ENCODE measurements at places on chromosomes 1 and 21.

- DNase-seq = no peak
These were observed 30.0 kb downstream of the SLC27A3 start for GRCh38 chr1:153805042-153805745.

DNA sequence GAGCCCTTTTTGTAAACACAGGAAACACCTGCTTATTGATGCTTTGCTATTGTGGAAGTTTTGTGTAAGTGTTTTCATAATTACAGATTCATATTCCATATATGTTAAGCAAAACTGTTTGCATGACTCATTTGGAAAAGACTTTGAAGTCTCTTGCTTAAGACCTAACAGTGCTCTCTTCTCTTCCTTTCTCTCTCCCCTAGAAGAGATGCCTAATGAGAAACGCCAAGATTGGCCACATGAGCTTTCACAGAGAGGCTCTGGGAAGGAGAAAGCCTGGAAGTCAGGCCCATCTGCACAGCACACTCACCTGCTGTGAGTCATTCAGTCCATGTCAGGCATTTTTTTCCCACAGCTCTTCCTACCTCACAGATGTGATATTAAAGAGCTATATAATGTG lies 101.6 kb upstream of the PALMD start:
- DNase-seq = no peak

DNA sequence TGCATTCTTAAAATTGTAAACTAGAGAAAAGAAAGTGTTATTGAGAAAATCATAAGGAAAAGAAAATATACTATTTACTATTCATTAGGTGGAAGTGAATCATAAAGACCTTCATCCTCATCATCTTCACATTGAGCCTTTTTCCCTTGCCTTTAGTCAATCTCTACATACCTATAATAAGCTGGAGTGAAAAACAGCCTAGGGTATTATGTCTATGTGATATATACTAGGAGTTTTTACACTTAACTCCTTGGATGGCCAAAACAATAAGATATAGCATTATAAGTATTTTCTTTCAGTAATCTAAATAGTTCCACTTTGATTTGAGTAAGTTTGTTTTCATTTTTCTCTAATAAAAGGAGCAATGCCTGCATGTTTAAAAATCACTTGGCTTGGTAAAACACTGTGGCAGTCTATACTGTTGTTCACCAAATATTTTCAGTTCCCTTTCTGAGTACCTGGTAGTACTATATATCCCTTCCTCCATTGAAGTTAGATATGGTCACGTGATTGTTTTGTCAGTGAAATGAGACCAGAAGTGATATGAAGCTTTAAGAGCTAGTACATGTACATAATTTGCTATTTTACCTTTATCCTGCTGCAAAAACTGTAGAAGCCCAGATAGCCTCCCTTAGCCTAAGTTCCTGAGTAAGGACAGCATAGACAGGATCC lies 78.3 kb downstream of the CLEC20A start:
- no peak for DNase-seq

- DNase-seq = no peak
These were observed 23.5 kb downstream of the SOD1 start for GRCh38 chr21:31683029-31683428.

DNA sequence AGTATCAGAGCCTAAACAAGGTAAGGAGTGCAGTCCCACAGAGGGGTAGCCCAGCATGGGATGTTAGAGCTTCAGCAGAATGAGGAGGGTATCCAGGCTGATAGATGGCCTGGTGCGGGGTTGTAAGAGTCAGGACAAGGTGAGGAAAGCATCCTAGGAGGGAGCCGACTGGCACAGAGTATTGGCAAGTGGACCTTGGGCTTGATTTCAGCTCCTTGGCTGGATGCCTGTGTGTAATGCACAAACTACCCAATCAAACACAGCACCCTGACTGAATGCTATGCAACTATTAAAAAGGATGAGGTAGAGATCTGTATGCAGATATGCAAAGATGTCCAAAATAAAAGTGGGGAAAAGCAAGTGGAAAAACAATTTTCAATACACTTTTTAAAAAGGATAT lies 18.0 kb downstream of the DENND2C start:
- no peak for DNase-seq

- peak; percentile 14 for DNase-seq
These were observed 46.8 kb upstream of the ZC3H11B start for GRCh38 chr1:219659684-219660083.

GRCh38 chr1:93506126-93506525 lies 58.2 kb downstream of the FNBP1L start:
- no peak for DNase-seq

DNA sequence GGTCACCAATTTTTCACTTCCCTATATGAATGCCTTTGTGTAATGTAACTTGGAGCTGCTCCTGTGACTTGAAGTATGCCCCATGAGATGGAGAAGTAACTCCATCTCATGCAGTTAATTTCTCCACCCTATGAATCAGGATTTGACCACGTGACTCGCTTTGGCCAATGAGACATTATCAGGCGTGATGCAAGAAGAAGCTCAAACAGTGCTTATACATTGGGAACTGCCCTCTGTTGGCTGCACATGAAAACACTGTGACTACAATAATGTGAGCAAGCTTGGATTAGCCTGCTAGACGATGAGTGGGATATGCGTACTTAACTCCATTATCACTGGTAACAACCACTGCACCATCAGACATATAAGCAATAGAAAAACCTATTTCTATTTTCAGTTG lies 684.4 kb downstream of the PLA2G4A start:
- no peak for DNase-seq

GRCh38 chr1:114113411-114114184 lies 40.1 kb downstream of the SYT6 start:
- DNase-seq = peak; percentile 66

DNA sequence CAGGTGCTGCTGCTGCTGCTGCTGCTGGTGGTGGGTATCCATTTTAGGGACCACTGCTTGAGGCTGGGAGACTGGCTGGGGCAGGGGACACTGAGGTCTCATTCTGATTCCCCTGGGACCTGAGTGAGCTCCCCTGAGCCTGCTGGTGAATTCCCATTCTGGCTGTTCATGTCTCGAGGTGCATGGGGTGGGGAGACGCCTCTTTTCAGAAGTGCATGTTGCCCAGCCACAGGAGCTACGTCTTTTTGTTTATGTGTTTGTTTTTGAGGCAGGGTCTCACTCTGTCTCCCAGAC lies 133.4 kb downstream of the RHOU start:
- DNase-seq = no peak

DNA sequence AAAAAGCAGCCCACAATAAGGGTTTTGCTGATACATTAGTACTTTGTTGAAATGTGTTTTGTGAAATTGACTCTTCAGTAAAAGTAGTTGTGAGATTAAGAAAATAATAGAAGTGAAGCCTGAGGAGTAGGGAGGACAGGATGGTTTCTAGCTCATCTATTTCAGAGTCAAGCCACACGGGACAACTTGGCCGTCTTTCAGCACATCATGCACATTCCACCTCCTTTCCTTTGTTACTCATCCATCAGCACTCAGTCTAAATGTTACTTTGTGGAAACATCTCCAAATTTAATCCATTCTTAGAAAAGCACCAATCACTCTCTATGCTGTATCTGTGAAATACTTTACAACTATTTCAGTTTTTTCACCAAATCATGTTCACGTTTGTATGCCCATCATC lies 223.3 kb downstream of the FGGY start:
- DNase-seq = no peak

- no peak for DNase-seq
These were observed 30.2 kb downstream of the SLC22A15 start for GRCh38 chr1:116006486-116006964.

DNA sequence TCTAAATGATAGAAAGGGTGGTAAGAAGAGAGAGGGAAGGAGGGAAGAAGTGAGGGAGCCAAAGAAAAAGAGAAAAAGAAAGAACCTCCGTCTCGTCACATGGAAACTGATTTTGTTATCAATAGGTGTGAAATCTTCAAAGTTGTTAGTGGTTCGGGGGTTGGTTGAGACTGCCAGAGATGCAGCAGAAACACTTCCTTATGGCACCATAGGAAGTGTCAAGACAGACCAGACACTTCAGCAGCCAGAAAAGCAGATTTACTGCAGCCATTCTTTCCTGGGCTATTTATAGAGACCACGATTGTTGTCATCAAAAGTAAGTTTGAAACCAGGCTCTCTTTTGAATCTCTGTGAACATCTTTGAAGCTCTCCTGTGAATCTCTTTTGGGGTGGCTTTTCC lies 150.5 kb downstream of the PLPPR5 start:
- DNase-seq = no peak

GRCh38 chr1:82343381-82343780 lies 542.6 kb downstream of the ADGRL2 start:
- DNase-seq = no peak

- no peak for DNase-seq
These were observed 3.2 kb upstream of the PAQR7 start for GRCh38 chr1:25878690-25879089.

- no peak for DNase-seq
These were observed 58.1 kb downstream of the PTPN14 start for GRCh38 chr1:214493126-214493796.

DNA sequence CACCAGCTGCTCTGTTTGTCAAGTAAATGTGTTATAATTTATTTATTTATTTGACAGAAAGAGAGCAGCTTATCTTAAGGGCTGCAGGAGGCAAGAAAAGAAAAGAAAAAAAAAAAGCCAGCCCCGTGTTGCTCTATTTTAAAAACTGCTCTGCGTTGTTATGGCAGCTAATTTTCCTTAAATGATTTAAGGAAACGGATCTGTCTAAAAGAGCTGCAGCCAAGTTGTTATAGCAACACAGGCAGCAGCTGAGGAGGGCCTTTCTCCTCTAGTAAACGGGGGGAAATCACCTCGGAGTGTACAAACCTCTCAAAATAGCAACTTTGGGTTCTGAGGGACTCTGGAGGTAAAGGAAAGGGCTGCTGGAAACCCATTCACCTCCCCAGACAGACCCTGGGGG lies 149.2 kb downstream of the BEND5 start:
- no peak for DNase-seq

GRCh38 chr21:44539991-44540666 lies at the start of gene KRTAP10-1:
TSS of gene KRTAP10-1 (minus strand) at chr21:44540195. CDS start at chr21:44540150, 45 bp downstream.
- no peak for DNase-seq

GRCh38 chr1:108863984-108864383 lies 7.1 kb upstream of the AKNAD1 start:
- DNase-seq = no peak

- no peak for DNase-seq
These were observed 11.6 kb downstream of the GNG4 start for GRCh38 chr1:235637756-235638534.

DNA sequence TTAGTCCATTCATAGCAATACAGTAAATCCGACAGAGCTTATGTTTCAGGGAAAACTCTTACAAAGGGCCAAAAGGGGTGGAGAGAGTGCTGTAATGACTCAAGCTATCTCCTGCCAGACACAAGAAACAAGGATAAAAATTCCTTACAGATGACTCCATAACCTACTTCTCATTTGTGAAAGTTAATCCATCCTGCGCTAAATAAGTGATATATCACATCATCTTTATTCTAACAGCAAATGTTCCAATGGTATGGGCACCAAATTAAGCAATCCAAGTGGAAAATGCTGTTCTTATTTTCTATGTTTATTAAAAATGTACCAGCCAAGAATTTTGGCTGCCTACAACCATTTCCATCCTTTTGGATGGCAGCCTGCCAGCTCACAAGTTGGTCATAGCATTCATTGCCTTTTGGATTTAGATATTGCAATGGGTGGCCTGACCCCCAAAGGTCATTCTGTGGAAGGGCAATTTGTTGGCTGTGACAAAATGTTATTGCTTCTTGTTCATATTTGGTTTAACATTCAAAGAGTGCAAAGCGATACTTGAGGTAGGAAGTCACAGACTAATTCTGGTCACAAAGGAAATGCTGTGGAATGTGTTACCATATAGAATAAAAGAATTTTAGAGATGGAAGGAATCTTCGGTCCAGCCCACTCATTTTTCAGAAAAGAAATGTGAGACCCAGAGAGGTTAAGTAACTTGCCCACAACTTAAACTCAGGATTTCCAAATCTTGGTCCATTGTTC lies 2.8 kb upstream of the ENAH start:
- DNase-seq = peak; percentile 79

DNA sequence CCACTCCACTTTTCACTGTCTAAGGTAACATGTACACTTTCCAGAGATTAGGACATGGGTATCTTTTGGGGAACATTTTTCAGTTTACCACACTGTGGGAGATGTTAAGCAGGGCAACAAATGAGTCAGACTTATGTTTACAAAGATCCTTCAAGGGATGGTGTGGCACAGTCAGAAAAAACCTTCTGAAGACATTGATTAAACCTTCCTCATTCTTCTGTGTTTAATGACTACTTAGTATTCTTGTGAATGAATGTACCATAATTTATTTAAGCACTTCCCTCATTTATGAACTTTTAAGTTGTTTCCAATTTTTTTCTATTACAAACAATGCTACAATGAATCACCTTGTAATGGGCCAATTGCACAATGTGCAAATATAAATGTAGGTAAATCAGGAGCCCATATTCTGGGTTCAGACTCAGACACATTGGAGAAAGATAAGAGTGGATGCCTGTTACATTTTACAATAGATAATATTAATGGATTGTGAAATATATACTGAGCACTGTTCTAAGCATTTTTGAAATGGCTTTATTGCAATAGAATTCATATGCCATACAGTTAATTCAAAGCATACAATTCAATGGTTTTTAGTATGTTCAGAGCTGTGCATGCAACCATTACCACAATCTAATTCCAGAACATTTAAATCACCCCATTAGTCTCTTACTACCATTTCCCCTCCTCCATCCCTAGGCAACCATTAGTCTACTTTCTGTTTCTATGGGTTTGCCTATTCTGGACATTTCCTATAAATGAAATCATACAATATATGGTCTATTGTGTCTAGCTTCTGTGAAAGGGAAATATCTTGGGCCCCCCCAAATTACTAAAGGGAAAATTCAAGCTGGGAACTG lies 1.9 kb upstream of the SFT2D2 start:
- DNase-seq = no peak

DNA sequence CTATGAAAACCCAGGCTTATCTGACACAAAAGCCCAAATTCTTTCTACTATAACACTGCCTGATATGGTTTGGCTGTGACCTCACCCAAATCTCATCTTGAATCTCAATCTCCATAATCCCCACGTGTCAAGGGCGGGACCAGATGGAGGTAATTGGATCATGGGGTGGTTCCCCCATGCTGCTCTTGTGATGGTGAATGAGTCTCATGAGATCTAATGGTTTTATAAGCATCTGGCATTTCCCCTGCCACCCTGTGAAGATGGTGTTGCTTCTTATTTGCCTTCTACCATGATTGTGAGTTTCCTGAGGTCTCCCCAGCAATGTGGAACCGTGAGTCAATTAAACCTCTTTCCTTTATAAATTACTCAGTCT lies 123.3 kb upstream of the USP24 start:
- DNase-seq = no peak

- no peak for DNase-seq
These were observed 16.9 kb upstream of the PARS2 start for GRCh38 chr1:54781023-54781723.

DNA sequence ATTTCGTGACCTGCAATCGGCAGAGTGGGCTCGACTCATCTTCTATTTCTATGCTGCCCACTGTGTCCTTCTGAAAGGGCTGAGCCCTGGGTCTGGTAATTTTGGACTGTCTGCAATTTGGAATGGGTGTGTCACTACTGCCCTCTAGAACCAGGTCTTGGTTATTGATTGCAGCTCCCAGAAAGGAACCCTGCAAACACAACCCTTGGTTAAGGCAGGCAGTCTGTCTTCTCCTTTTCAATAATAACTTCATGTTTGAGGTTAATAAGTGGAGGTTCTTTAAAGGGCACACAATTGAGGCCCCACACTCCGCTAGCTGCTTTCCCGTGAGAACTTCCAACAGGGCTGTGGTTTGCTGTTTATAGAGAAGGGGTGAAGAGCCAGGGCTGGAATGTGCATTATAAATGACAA lies 79.9 kb upstream of the LYST start:
- DNase-seq = peak; percentile 21

- no peak for DNase-seq
These were observed 329.5 kb downstream of the LTN1 start for GRCh38 chr21:28663111-28663693.
